ENCODE measurements at places on chromosomes 5 and 9. TPM values are rescaled to one million over a fixed set of nuclear protein-coding genes. Genes with fewer than 3 reads are reported as not detected.

GRCh38 chr5:147669169-147669869 is 113.2 kb downstream of the JAKMIP2 start:
- no peak for DNase-seq

Gene NUTM2G
- not detected for total RNA-seq

- no peak for DNase-seq
These were observed 147.8 kb upstream of the IRX2 start for GRCh38 chr5:2899311-2899710.

Gene B4GALT1
- 64.5 TPM for total RNA-seq

DNA sequence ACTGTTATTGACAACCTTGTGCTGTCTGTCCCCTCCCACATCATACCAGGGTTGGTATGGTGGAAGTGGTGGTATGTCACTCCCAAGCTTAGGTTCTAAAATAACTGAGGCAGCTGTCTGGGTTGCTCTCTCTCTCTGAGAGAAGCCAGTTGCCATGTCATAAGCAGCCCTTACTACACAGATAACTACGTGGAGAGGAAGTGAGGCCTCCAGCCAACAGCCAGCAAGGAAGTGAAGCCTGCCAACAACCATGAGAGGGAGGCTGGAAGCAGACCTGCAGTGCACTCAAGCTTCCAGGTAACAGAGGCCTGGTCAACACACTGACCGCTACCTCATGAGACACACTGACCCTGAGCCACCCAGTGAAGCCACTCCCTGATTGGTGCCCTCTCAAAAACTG is 18.6 kb downstream of the CTNNAL1 start:
- DNase-seq, result no peak

GRCh38 chr9:9478741-9479140 is 1134.1 kb downstream of the PTPRD start:
- no peak for DNase-seq

- DNase-seq, result no peak
These were observed 38.0 kb downstream of the GADD45G start for GRCh38 chr9:89642789-89643188.

Measured in tibial nerve (tissue), 4 donors.